ENCODE measurements at places on chromosomes 3 and 15. TPM values are rescaled to one million over a fixed set of nuclear protein-coding genes. Genes with fewer than 3 reads are reported as not detected.

REC114 gene
- not detected for total RNA-seq

CLRN1 gene
- total RNA-seq, result not detected

DNA sequence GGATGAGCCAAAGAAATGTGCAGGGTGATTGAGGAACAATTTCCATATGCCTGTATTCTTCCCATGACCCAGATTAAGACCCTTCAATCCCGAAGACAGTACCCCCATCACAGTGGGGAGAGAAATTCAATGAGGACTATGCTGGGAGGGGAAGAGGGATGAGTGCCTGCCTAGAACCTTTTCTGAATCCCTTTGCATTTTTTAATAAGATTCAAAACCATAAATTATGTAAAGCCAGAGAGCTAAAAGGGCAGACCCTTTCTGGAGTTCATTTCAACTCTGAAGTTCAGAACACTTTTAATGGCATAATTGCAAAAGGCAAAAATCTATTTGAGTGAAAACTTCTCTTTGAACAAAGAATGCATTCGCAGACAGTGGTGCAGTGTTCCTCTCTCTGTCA lies 529.5 kb downstream of the NTRK3 start:
- H3K4me3 ChIP-seq, result no peak overlapping the region
- H3K4me1 ChIP-seq, result no peaks in the 10 kb centered on the region
- no peaks in the 10 kb centered on the region for H3K36me3 ChIP-seq
- H3K27ac ChIP-seq, result no peak overlapping the region

DNA sequence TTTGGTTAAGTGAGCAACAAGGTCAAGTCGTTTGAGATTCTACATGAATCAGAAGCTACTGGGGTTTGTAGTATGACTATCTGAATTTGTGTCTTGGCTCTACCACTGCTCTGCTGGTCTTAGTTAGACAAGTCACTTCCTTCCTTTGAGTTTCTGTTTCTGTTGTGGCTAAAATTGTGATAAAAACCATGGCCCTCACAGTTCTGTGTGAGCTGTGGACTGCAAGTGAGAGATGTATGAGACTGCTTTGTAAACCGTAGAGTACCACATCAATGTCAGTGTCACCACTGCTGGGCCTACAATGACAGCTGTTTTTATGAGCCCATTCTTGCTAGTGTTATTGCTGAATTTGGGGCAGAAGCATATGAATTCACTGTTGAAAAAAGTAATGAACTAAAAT lies 32.7 kb downstream of the RARB start:
- DNase-seq, result peak; percentile 37
- H3K4me1 ChIP-seq, result peaks cover 4% of the 10 kb centered on the region
- H3K4me3 ChIP-seq, result no peak overlapping the region
- no peaks in the 10 kb centered on the region for H3K27me3 ChIP-seq
- no peaks in the 10 kb centered on the region for H3K36me3 ChIP-seq

- H3K27ac ChIP-seq, result no peak overlapping the region
- H3K4me1 ChIP-seq, result peaks cover 12% of the 10 kb centered on the region
- H3K27me3 ChIP-seq, result no peaks in the 10 kb centered on the region
- H3K4me3 ChIP-seq, result no peak overlapping the region
- H3K36me3 ChIP-seq, result no peaks in the 10 kb centered on the region
Observed at GRCh38 chr3:46709157-46709654, 8.0 kb downstream of the TMIE start.

GXYLT2 gene
- total RNA-seq, result 1.5 TPM

- H3K27me3 ChIP-seq, result no peaks in the 10 kb centered on the region
- no peak for DNase-seq
Observed at GRCh38 chr3:188513662-188514328, 359.8 kb downstream of the LPP start.

DNA sequence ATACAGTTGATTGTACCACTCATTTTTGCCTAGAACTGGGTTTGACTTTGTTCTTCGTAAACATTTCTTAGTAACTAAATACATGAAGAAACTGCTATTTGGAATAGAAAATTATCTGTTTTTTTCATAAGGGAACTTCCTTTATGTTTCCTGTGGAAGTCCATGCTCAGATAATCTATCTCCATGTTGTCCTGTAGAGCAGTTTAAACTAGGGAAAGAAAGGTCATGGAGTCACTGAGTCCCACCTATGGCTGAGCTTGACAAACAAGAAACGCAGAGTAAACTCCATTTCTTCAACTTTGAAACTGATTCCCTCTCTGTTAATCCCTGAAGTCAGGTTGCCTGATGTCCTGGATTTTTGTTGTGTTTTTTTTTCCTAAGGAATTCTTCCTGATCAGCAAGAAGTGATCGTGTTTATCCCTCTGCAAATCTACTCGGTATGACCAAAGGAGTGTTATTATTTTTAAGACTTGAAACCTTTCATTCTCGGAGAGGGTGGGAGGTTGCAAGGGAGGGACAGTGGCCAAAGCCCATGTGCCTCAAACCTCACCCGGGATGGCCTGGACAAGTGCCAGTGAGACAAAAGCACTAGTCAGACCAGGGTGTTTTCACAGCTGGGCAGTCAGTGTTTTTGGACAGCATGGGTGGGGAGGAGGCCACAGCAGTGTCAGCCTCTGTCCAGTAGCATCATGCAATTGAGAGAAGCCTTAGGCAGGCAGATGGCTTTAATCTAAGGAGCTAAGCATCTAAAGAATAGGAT lies 129.8 kb upstream of the PHLDB2 start:
- H3K4me1 ChIP-seq, result no peaks in the 10 kb centered on the region
- DNase-seq, result no peak
- H3K27me3 ChIP-seq, result no peaks in the 10 kb centered on the region
- H3K27ac ChIP-seq, result no peak overlapping the region
- no peaks in the 10 kb centered on the region for H3K36me3 ChIP-seq
- H3K4me3 ChIP-seq, result no peak overlapping the region

PLA2G4D gene
- not detected for total RNA-seq

TNFAIP8L3 gene
- not detected for total RNA-seq

DNA sequence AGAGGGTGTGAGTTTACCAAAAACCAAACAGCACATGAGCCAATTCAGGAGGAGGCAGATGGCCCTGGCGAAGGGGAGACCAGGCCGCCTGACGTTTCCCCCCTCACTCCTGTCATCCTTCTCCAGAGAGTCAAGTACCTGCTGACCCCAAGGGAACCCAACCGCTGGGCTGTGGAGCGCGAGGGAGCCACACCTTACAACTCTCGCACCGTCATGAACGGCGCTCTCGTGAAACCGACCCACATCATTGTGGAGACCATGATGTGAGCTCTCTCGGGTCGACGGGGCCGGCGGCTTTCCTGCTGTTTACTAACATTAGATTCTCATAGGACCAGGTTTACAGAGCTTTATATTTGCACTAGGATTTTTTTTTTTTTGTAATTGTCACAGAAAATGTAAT lies 55.4 kb downstream of the GRIP2 start:
- no peak for DNase-seq
- H3K4me1 ChIP-seq, result peaks cover 10% of the 10 kb centered on the region
- H3K4me3 ChIP-seq, result no peak overlapping the region

DNA sequence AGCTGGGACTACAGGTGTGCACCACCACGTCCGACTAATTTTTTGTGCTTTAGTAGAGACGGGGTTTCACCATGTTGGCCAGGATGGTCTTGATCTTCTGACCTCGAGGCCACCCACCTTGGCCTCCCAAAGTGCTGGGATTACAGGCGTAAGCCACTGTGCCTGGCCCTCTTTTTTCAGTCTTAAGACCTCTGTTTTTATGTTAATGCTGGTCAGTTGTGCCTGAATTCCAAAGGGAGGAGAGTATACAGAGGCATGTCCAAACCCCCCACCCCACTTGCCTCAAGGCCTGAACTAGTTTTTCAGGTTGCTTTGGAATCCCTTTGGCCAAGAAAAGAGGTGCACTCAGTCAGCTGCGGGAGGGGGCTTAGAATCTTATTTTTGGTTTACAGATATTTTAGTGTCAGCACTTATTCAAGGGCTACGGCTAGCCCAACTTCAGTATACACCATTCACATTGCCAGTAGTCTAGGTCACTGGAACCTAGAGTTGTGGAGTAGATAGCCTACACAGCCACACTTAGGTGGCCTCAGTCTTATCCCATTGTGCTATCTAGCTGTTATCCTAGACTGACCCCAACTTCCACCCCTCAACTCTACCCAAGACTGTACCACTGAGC lies 128.0 kb upstream of the TPM1 start:
- no peaks in the 10 kb centered on the region for H3K4me1 ChIP-seq
- no peak overlapping the region for H3K4me3 ChIP-seq

GRCh38 chr3:3991598-3991997 lies 192.4 kb downstream of the LRRN1 start:
- H3K27ac ChIP-seq, result no peak overlapping the region
- H3K4me1 ChIP-seq, result no peaks in the 10 kb centered on the region
- no peaks in the 10 kb centered on the region for H3K36me3 ChIP-seq
- H3K27me3 ChIP-seq, result no peaks in the 10 kb centered on the region
- DNase-seq, result no peak
- no peak overlapping the region for H3K4me3 ChIP-seq

DNA sequence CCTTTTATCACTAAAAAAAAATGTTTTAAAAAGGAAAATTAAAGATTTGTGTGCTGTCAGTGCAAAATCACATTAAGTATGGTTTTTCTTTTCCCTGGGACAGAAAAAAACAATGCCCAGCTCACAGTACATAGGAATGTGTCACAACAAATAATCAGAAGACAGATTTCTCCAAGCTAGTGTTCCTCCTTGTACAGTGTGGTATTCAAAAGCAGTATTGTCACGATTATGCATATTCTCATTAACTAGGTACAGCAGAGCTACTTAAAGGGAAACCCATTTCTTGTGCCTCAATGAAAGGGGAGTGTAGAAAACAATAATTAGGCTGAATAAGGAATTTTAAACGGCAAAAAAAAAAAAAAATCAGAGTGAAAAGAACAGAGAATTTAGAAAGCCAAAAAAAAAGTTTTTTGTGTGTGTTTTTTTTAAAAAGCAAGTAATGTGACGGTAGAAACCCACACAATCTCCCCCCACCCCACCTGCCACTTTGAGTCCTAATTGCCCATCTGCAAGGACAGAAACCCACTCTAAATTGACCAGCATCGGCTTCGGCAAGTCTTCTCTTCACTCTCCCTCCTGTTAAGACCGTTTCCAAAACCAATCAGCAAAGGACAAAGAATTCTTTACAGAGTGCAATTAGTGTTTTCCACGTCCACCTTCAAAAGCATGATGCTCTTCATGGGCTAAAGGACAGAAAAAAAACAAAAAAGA lies 41.0 kb downstream of the EIF4E3 start:
- no peaks in the 10 kb centered on the region for H3K27me3 ChIP-seq
- no peak overlapping the region for H3K27ac ChIP-seq
- no peaks in the 10 kb centered on the region for H3K36me3 ChIP-seq
- no peak overlapping the region for H3K4me3 ChIP-seq

SIDT1 gene
- total RNA-seq, result 26.8 TPM

- H3K4me1 ChIP-seq, result no peaks in the 10 kb centered on the region
- DNase-seq, result no peak
- no peak overlapping the region for H3K27ac ChIP-seq
- no peaks in the 10 kb centered on the region for H3K36me3 ChIP-seq
- no peak overlapping the region for H3K4me3 ChIP-seq
Observed at GRCh38 chr3:195800240-195800639, 11.5 kb downstream of the MUC4 start.

DNA sequence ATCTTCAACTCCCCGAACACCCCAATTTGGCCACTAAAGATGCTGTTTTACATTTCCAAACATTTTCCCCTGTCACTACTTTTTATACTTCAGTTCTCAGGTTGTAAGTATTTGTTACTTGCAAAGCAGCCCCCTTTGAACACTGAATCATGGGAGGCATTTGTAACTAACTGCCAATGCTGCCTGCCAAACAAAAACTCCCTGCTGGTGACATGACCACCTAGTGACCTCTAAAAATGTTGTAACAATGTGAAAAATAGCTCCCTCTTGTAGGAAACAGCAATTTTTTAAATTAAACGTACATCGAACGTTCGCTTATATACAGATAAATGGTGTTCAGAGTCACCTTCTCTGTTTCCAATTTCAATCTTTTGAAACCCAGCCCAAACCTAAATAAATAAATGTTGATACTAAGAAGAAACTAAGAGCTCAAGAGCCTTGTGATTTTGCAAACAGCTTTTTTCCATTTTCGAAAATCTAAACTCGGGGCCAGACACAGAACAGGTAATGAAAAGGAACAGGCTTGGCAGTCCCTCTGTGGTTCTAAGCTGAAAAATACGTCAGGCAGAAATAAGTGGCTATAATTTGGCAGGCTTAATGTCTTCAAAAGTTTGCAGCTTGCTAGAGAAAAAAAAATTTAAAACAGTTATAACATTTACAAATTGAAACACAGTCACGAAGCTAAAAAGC lies 268.6 kb upstream of the WNT5A start:
- H3K27me3 ChIP-seq, result no peaks in the 10 kb centered on the region
- H3K4me3 ChIP-seq, result no peak overlapping the region

DNA sequence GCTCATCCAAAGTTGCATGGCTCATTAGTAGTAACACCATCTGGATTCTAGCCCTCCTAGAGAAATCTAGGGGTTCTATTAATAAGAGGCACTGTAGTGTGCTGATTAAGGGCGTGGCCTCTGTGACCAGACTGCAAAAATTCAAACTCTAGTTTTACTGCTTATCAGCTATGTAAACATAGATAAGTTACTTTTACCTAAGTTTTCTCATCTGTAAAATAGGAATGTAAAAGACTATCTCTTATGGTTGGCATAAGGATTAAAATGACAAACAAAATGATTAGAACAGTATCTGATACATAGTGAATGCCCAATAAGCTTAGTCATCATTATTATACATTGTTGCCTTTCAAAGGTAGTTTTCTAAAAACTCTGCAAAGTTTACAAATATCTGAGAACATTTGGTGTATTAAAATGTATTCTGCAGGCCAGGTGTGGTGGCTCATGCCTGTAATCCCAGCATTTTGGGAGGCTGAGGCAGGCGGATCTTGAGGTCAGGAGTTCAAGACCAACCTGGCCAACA lies 4.5 kb downstream of the PTX3 start:
- H3K4me1 ChIP-seq, result no peaks in the 10 kb centered on the region
- H3K4me3 ChIP-seq, result no peak overlapping the region
- no peaks in the 10 kb centered on the region for H3K36me3 ChIP-seq
- H3K27me3 ChIP-seq, result peaks cover 10% of the 10 kb centered on the region
- DNase-seq, result no peak

DNA sequence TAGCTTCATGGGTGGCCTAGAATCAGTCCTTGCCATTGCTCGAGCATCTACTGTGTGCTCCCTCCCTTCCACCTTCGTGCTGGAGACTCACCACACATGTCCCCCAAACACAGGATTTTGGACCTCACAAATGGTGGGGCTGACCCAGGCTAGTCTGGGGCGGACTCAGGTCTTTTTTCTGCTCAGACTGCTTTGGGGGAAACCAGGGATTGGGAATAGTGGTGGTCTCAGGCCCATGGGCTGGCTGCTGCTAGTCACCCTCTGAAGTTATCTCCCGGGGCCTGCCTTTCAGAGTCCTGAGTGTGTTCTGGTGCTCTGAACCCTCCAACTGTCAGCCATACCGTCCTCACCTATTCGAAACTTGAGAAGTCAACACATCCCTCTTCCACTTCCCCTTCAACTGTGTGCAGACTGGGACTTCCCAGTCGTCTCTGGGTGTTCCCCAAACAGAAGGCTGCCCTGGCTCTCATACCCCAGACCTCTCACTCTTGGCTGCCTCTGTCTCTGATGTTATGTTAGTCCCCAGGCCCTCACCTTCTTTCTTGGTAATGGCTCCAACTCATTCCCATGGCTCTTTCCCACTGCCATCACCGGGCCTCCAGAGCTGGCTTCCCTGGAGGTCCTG lies 46.0 kb downstream of the PPCDC start:
- no peak overlapping the region for H3K4me3 ChIP-seq
- peaks cover 58% of the 10 kb centered on the region for H3K4me1 ChIP-seq
- DNase-seq, result peak; percentile 87
- no peaks in the 10 kb centered on the region for H3K27me3 ChIP-seq
- H3K36me3 ChIP-seq, result no peaks in the 10 kb centered on the region

GRCh38 chr3:106628407-106628806 lies 748.8 kb upstream of the CCDC54 start:
- peaks cover 6% of the 10 kb centered on the region for H3K4me1 ChIP-seq
- no peaks in the 10 kb centered on the region for H3K27me3 ChIP-seq
- H3K4me3 ChIP-seq, result no peak overlapping the region
- DNase-seq, result no peak

EOGT gene
- total RNA-seq, result 9.0 TPM

Measured in GM12878 (cell line).